Skin of body (tissue), 3 donors: ENCODE measurements at places on chromosomes 12 and 14.

DNA sequence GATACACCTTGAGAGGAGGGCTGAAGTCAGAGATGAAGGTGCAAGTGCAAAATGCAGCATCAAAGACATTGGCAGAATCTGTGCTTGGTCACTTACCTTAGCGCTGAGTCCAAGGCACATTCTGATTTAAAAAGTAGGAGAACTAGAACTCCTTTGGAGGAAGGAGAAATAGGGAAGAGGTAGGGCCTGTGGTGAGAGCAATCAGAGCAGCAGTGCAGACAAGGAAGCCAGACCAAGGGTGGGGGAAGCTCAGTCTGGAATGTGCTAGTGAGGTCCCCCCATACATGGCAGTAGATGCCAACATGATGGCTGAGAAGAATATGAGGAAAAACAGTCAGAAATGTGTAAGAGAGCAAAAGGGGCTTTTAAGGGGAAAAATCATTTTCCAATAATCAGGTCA is 206.5 kb downstream of the SSPN start:
- DNase-seq: no peak

GRCh38 chr12:45431126-45431525 is 215.2 kb downstream of the ANO6 start:
- no peak for DNase-seq

- no peak for DNase-seq
These were observed 5.0 kb downstream of the CMTM5 start for GRCh38 chr14:23381871-23382270.

- DNase-seq: peak; percentile 21
These were observed 613.8 kb downstream of the VRK1 start for GRCh38 chr14:97410667-97411620.

DNA sequence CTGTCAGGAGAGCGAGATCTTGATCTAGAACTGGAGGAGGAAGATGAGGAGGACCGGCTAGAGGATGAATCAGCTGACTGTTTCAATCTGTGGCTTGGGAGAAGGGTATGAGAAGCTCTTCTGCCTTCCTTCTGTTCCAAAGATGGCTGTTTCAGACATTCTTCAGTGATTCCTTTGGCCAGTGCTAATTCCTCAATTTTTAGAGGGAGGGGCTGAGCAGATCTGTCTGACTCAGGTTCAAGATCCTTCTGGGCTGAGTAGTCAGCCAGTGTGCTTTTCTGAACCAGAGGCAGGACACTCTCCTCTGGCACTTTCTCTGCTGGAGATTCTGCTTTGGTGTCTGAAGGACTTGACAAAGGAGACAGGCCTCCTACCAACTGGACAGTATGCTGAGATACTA is 15.2 kb downstream of the ACIN1 start:
- DNase-seq: no peak

GRCh38 chr12:93832131-93832530 is 155.0 kb downstream of the CRADD start:
- peak; percentile 16 for DNase-seq

DNA sequence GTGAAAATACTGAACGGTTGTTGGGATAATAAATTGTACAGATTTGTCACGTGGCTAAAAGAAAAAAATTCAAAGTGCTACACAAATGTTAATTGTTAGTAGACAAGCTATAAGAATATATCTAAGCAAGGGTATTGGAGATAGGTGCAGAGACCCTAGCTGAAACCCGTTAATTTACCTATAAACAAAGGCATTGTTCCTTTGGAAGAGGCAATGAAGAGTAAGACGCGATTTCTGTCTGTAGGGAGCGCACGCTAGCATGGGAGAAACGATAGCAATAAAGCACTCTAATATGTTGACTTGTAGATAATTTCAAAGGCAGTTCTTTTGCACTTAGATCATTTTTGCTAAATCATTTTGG is 565 bp downstream of the CCDC77 start:
- DNase-seq: no peak

- DNase-seq: no peak
These were observed 115.7 kb upstream of the GSC start for GRCh38 chr14:94885481-94886155.

- peak; percentile 0 for DNase-seq
These were observed 74.9 kb upstream of the GRIP1 start for GRCh38 chr12:66753810-66754209.

DNA sequence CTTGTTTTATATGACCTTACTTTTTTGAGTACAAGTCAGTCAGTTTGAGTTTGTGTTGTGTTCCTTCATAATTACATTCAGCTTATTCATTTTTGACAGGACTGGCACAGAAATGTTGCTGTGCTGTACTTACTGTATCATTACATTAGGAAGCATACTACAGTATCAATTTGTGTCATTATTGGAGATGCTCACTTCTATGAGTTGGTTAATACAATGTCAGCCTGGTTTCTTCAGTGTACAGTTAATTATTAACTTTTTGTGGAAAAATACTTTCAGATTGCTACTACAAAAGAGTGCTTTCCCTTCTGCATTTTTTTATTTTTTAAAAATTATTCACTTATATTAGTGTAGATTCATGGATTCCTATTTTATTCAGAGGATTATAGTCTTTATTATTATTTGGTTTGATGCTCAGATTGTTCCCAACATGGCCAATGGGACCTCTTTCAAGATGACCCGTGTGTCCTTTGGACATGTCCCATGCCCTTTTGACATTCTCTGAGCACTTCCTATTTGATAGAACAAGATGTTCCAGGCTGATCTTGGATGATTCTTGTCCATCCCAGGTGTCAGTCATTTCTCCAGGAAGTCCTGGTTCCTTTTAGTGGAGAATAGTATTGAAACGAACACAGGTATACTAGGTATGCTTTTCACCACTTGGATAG is 66.6 kb downstream of the MON2 start:
- DNase-seq: no peak

DNA sequence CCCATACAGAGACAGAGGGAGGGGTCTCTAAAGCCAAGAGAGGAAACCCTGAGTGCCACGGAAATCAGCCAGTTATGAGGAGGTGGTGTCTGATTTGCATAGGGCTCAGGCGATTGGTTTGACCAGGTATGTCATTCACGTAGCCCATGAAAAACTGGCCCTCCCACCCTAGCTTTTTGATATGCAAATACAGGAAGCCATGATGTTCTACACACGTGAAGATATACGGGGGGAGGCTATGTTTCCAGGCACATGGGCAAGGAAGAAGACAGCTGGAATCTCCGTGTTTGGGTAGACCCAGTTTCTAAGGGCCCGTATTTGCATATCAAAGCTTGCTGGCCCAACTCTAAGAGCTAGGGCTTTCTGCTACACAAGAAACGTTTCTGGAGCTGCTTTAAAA is 717.8 kb upstream of the SEL1L start:
- DNase-seq: no peak

DNA sequence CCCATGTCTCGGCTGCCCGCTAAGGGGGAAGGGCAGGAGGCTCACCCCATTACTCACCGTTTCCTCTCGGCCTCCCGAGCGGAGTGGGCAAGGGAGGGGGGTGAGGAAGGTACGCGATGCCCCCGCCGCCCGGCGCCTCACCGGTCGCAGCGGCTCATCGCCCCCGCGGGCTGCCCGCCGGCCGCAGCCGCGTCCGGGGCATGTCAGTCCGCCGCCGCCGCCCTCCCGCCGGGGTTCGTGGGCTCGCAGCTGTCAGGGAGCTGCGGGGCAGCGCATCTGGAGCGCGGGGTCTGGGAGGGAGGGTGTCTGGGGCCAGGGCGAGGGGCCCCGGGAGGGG is 461 bp downstream of the SLC8A3 start:
- no peak for DNase-seq

GRCh38 chr14:90698379-90698869 is 117.8 kb downstream of the TTC7B start:
- DNase-seq: peak; percentile 91

GRCh38 chr14:64467566-64467965 is 2.3 kb downstream of the AKAP5 start:
- no peak for DNase-seq

DNA sequence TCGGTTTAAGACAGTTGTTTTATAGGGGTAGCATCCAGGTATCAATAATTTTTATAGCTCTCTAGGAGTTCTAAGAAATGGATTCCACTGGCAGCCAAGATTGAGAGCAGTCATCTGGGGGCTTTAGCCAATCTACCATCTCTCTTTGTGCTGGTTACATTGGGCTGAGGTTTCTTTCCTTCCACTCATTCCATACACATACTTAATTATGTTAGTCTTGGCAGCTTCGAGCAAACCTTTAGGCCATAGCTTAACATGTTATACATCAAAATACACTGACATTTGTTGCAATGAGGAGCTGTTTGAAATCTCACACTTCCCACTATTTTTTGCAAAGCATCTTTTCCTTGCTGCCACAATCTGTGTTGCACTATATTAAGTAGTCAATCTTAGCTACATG is 63.1 kb downstream of the ARMH4 start:
- DNase-seq: no peak

- DNase-seq: no peak
These were observed 58.9 kb upstream of the TMTC2 start for GRCh38 chr12:82627799-82628198.

DNA sequence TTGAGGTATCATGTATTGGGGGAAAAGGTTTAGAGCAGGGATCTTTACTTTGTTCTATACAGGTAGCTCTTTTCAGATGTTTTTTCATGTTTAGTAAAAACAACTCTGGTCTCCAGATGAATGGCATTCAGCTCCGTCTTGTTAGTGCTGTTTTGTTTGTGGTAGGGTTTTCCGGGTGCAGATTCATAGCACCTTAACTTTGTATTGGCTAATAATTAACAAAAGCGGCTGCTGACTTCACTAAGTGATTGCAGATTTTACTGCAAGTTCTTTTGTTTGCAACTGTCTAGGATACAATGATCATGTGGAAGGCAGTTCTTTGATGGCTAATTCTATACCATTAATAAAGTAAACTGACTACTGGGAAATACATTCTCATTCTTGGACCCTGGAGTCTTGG is 32.2 kb upstream of the BHLHE41 start:
- DNase-seq: no peak

DNA sequence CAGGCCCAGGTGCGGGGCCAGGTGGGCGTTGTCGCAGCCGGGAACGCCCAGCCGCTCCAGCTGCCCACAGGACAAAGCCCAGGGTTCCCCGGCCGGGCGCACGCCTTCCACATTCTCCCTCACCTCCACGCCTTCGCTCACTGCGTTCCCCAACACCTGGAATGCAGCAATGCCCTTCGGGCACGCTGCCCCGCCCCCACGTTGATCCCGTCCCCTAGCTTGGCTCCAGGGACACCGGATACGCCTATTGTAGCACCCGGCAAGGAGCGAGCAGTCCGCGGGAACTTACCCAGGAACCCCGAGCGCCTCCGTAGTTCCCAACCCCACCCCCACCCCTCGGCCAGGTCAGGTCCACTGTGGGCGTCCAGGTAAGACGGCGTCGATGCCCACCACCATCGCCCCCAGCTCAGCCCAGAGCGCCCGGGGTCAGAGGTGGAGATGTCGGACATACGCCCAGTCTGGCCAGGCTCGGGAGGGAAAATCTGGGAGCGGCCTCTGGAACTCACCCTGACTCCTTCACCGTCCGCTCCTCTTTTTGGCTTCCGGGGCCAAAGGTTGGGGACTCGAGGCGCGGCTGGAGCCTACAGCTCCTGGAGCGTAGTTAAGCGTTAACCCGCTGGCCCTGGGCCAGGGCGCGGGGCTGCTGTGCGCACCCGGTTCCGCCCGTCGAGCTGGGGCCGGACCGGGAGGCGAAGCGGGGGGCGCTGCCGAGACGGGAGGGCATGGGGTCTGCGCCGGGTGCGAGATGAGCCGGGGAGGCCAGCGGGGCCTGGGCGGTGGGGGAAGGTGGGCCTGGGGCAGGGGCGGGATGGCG is 594 bp upstream of the CEP170B start:
- DNase-seq: no peak

GRCh38 chr14:43369710-43370564 is 1137.1 kb downstream of the FSCB start:
- DNase-seq: no peak

GRCh38 chr14:70143306-70143705 is 45.4 kb downstream of the SLC8A3 start:
- DNase-seq: no peak

GRCh38 chr14:24317141-24317928 is 6.0 kb downstream of the LTB4R start:
- DNase-seq: no peak

DNA sequence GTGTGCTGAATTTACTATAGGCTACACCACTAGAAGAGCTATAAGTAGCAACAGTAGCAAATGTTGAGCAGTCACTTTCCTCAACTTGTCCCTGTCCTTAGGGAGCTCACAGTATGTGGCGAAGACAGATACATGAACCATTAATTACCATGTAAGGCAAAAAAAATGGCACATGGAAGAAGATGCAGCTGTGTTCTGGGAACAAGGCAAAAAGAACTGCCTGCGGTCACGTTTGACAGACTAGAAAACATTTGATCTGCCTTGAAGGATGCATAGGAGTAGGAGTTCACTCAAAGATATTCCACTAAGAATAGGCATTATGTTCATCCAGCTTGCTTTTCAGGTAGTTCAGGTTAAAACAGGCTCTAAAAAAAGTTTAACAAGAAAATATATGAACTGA is 46.5 kb upstream of the IFNG-AS1 start:
- DNase-seq: peak; percentile 35

- DNase-seq: no peak
These were observed 41.2 kb downstream of the TMEM116 start for GRCh38 chr12:111971800-111972199.

DNA sequence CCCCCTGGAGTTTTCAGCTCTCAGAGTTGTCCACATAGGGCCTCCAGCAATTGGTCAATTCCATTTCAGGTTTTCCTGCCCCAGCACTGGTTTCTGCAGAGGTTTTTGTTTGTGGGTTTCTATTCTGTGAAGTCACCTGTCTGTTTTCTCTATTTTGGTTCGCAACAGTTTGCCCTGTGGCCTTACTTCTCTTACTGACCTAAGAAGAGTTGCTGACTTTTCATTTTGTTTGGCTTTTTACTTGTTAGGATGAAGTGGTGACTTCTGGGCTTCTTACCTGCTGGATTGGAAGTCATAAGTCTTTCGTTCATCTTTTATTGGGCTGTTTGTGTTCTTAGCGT is 196.4 kb upstream of the PARP11 start:
- DNase-seq: no peak

- DNase-seq: no peak
These were observed 170.1 kb upstream of the AMIGO2 start for GRCh38 chr12:47249719-47250357.

DNA sequence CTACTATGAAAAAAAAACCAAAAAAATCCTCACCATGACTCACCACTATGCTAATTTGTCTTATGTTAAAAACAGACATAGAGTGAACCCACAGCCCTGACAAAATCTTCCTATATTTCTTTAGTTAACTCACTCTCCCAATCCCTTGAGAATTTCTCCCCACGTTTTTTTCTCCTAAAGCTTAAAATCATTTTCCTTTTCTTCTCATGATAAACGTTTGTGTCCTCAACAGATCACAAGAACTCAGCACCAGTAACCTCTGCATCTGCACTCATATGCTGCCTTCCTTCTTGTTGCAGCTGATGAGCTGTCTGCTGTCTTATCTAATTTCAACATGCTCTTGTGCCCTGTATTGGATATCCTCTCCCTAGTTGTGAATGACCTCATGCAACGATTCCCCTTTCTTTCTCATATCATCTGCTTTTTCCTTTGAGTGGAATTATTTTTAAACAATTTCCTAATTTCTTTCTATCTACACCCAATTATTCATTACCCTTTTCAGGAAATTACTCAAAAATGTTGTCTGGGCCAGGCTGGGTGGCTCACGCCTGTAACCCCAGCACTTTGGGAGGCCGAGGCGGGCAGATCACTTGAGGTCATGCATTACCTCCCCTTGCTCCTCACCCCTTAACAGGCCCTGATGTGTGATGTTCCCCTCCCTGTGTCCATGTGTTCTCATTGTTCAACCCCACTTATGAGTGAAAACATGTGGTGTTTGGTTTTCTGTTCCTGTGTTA is 427.5 kb upstream of the MGAT4C start:
- no peak for DNase-seq
